ENCODE measurements at places on chromosomes 1 and 21.

DNA sequence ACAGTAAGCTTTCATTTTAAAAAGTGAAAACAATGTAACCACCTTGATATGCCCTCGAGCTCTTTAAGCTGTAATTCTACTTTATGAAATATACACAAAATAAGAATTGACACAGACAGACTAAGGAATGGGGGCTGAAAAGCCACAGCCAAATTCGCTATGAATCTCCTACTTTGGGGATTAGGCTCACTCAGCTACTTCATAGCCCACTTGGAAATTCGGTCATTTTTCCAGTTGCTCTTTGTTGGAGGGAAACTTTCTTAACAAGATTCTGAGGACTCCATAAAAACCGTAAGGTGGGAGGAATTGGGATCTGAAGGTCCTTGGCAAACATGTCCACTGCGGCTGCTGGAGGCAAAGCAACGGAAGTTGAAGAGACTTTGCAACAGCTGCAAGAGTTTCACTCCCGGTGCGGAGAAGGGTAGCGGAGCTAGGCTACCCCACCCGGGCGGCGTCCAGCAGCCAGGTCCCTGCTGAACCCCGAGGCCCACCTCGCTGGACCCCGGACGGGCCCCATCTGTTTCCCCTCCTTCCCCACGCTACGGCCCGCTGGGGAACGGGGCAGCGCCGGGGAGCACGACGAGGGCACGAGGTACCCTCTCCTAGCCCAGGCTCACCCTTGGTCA is 634 bp downstream of the MYCBP start:
- DNase-seq = no peak

GRCh38 chr1:31335007-31335406 is 37.9 kb downstream of the FABP3 start:
- peak; percentile 38 for DNase-seq

GRCh38 chr1:157703981-157704380 is 3.4 kb upstream of the FCRL3 start:
- no peak for DNase-seq

DNA sequence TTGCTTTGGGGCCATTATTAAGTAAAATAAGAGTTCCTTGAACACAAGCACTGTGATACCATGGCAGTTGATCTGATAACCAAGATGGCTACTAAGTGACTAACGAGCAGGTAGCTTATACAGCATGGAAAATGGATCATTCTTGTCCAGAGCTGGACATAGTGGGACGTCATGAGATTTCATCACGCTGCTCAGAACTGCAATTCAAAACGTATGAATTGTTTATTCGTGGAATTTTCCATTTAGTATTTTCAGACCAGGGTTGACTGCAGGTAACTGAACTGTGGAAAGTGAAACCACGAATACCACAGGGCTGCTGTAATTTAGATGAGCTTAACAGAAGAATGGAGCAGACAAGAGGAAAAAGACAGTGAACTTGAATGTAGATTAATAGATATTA is 38.9 kb downstream of the CCDC18 start:
- no peak for DNase-seq

- peak; percentile 97 for DNase-seq
These were observed 801 bp upstream of the ANXA9 start for GRCh38 chr1:150981177-150981804.

DNA sequence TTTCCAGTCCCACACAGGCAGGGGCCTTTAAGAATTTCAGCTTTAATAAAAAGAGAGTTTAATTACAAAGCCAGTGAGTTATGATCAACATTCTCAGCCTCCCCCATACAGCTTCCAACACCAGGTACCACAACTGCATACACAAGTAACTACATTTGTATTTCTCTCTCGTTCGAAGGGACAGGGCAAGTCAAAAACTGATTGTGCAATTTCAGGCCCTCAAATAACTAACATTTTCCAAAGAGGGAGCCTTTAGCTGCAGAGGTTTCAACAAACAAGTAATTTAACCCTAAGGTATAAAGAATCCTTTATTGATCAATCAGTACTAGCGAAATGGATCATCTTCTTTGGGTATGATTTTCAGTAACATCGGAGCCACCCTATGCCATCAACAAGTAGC is 142.4 kb downstream of the ZNF281 start:
- DNase-seq = no peak

DNA sequence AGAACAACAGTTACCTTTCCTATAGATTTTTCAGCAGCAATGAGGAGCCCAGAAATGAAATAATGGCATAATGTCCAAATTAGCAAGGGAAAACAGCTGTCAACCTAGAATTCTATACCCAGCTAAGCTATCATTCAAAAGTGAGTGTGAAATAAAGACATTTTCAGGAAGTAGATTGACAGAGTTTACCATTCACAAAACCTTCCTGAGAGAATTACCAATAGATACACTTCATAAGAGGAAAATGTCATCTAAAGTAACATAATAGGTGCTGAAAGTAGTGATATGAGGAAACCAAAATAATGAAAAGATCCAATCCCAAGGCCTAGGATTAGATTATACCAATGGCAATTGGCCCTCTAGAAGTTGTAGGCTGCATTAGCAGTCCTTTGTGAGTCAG is 34.6 kb downstream of the OBSCN start:
- no peak for DNase-seq

DNA sequence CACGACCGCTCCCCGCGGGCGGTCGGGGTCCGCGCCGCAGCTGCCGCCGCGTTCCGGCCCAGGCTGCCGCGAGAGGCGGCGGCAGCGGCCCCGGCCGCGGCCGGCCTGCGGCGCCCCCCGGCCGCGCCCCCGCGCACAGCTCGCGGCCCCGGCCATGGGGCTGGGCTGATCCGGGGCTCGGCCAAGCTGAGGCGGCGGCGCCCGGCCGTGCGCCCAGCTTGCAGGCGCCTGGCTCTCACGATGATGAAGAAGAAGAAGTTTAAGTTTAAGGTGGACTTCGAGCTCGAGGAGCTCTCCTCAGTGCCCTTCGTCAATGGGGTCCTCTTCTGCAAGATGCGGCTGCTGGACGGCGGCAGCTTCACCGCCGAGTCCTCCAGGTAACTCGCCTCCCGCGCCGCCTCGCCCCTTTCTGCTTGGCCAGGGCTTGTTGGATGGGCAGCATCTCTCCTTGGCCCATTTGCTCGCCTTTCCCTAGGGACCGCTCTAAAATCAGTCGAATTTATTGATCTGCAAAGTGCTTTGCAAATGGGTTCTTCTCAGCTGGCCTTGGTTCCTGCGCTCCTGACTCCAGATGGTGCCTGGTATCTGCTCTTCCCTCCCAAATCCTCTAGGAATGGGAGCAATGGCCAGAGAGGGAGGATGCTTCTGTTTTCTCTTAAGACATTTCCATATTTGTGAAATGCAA is 431 bp downstream of the EEIG2 start:
- peak; percentile 45 for DNase-seq

DNA sequence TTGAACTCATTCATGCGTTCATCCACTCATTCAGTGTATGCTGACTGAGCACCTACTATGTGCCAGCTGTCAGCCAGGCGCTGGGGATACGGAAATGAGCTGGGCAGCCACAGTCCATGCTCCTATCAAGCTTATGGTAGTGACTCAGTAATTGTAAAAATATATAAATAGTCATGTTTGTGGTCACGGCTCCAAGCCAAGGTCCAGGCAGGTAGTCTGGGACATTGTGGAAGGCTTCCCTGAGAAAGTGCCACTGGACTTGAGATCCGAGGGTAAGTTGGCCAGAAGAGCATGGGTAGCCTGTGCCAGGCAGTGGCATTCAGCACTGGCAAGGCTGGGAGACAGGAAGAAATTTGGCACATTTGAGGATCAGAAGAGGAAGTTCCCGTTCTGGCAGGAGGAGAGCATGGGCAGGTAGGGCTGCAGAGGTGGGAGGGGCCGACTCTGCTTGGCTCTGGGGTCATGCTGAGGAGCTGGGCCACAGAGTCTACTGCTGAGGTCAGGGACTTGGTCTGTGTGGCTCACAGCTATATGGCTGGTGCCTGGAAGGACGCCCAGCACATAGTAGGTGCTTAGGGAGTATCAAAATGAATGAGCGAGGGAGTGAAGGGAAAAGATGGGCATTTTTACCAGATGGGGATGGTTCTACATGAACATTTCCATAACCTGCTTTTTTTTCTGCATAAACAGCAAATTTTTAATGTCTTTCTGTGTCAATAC is 6.9 kb downstream of the PTPRF start:
- no peak for DNase-seq

DNA sequence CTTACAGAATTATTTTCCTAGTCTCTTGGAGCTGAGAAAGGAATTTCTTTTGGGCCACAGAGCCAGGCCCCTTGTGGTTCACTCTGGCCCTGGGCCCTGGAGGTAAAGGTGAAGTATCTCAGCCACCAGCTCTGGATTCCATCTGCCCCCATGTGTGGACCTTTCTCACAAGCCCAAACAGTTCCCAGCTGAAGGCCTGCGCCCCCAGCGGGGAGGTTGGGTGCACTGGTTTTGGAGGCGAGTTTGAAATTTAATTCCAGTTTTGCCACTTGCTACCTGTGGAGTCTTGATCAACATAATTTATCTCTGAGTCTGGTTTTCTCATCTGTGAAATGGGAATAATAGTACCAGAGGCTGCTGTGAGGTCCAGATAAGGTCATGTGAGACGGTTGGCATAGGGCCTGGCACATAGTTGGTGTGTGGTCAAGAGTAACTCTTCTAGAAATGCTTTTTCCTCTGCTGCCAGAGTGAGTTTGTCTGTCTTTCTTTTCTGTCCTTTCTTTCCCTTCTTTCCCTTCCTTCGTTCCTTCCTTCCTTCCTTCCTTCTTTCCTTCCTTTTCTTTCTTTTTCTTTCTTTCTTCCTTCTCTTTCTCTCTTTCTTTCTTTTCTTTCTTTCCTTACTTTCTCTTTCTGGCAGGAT is 6.1 kb downstream of the AGTRAP start:
- DNase-seq = no peak

DNA sequence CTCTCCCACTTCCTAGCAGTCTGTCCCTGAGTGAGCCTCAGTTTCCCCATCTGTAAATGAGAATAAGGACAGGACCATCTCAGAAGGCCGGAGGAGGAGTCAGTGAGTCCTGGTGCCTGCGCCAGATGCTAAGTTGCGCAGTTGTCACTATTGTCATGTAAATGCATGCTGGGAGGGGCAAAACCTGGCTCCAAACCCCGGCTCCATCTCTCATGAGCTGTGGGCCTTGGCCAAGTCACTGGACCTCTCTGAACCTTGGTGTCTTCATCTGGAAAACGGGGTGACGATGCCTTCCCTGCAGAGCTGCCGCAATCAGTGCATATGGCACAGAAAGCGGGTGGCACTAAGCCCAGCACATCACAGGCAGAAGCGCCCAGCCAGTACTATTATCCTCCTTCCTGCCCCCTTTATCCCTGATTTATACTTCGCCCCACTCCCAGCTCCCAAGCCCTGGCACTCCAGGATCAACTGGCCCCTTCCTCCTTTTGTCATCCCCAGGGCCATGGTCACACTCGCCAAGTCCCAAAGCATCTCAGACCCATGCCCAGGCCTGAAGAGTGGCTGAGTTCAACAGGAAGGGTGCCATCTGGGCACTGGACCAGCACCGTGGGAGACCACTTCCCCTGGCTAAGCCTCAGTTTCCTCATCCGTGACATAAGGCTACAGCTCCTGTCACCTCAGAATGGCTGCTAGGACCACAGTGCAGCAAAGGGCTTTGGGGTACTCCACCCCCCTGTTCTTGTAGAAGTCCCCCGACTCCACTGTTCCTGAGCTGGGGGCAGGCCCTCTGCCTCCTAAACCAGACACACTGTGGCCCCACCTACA is 4.3 kb upstream of the PLEKHG5 start:
- DNase-seq = no peak

- DNase-seq = no peak
These were observed 101.4 kb downstream of the LHX9 start for GRCh38 chr1:198018529-198018928.

- no peak for DNase-seq
These were observed 47.3 kb downstream of the EIF2B3 start for GRCh38 chr1:44939061-44939460.

DNA sequence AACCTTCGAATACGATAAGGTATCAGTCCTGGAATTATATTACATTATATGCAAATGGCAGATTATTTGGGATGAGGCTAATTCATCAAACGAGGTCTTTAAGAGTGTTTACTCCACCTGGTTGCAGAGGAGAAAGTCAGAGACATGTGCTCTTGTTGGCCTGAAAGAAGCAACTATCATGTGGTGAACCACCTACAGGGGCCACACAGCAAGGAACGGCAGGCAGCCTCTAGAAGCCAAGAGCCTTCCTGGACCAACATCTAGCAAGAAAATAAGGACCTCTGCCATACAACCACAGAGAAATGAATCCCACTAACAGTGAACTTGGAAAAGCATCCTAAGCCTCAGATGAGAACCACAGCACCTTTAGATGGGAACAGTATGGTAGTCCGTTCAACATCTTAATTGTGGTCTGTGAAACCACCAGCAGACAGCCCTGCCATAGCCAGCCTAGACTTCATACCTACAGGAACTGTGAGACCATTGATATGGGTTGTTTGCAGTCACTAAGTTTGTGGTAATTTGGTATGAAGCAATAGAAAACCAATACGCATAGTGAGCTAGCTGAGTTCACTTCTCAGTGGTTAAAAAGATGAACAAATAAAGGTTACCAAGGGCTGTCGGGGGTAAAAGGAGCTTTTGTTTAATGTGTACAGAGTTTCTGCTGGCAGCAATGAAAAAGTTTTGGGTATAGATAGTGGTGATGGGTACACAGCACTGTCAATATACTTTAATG is 345.7 kb upstream of the RUNX1 start:
- DNase-seq = no peak

GRCh38 chr21:7917729-7918128 is 2603.7 kb upstream of the TPTE start:
- no peak for DNase-seq

GRCh38 chr1:96837781-96838216 is 116.2 kb downstream of the PTBP2 start:
- no peak for DNase-seq

DNA sequence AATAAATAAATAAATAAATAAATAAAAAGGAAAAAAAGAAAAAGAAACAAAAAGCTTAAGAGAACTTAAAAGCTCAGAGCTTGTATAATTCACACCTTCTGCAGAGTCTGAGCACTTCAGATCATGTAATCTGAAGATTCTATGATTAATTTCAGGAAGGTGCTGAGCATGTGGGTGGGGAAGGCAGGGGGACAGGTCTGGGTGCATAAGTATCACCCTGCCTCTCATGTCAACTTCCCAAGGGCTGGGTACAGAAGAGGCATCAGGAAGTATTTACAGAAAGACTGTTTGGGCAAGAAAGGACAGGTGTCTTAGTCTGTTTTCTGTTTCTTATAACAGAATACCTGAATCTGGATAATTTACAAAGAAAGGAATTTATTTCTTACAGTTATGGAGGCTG is 20.4 kb upstream of the PADI2 start:
- DNase-seq = no peak

- peak; percentile 52 for DNase-seq
These were observed 70.0 kb upstream of the ZNF644 start for GRCh38 chr1:91091812-91092211.

DNA sequence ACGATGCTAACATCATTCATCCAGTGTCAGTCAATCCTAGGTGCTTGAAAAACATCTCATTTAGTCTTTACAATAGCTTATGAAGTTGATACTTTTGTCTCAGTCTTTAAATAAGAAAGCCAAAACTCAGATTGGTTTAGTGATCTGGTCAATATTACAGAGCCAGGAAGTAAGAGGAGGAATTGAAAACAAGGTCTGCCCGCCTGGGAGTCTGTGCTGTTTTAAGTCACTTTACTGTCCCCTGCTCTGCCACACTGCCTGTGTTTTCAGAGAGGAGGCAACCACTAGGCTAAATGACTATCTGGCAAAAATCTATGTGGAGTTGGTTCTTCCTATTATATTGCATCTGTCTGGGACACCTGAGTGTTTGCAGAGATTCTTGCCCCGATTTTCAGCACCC is 62.3 kb downstream of the ST6GALNAC3 start:
- DNase-seq = no peak

GRCh38 chr21:34243562-34243961 is 120.2 kb upstream of the KCNE2 start:
- peak; percentile 20 for DNase-seq
